ENCODE measurements at places on chromosomes 3 and 15. TPM values are rescaled to one million over a fixed set of nuclear protein-coding genes. Genes with fewer than 3 reads are reported as not detected.

- DNase-seq: no peak
These were observed 122.6 kb downstream of the FBN1 start for GRCh38 chr15:48522911-48523310.

- peak; percentile 8 for DNase-seq
These were observed 226.7 kb downstream of the SNRPN start for GRCh38 chr15:25181293-25182097.

TMC3 gene
- total RNA-seq: not detected

- DNase-seq: no peak
These were observed 152.3 kb upstream of the ROPN1 start for GRCh38 chr3:124144035-124144814.

DNA sequence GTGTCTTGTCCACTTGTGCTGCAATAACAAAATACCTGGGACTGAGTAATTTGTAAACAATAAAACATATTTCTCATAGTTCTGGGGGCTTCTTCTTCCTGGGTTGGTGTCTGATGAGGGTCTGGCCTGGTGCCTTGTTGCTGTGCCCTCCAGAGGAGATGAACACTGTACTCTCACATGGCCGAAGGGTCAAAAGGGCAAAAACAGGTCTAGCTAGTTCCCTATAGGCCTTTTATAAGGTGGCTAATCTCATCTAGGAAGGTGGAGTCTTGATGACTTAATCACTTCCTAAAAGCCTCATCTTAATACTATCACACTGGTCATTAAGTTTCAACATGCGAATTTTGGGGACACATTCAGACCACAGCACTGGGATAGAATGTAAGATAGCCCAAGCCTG lies 228.4 kb downstream of the TLE3 start:
- no peak for DNase-seq

DNA sequence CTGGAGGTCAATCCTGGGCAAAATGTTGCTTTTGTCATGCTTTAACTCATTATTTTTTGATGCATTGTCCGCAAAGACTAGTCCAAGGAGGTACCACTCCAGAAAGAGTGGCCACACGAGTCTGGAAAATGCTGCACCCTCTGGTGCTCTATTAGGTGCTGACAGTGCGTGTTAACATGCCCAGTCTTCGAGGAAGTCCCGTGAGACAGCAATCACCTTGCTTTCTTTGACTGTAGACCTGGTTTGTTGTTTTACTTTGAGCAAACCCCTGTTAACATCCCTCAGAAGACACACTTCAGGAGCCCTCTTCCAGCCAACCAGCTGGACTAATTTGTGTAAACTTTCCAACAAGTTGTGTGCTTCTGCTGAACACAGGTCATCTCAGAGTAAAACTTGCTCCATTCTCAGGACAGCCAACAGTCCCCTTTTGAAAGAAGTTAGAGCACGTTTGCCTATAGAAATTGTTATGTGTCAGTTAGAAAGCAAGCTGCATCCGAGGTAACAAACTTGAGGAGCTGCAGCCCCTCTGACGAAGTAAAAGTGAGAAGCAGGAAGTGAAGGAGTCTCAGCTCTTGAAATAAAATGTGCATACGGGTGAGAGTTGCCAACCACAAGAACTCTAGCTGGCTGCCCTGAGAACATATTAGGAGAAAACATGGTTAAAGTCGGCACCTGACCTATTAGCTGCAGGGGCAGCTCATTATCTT lies 205.0 kb downstream of the LPP start:
- DNase-seq: no peak

DNA sequence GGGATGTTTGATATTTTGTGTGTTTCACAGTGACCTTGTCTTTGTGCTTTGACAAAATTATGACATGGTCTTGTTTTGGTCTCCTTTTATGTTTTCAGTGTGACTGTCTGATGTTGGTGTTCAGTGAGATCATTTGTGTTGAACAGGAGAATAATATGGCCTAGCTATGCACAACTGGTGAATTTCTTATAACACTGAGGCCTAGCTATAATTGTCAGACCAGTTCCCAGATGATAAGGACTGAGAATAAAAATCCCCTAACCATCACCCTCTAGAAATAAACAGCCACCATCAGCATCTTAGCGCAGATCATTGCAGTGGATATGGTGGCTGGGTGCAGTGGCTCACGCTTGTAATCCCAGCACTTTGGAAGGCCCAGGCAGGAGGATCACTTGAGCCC lies 66.8 kb upstream of the LIMD1 start:
- no peak for DNase-seq

PSMD2 gene
- 123 TPM for total RNA-seq

DNA sequence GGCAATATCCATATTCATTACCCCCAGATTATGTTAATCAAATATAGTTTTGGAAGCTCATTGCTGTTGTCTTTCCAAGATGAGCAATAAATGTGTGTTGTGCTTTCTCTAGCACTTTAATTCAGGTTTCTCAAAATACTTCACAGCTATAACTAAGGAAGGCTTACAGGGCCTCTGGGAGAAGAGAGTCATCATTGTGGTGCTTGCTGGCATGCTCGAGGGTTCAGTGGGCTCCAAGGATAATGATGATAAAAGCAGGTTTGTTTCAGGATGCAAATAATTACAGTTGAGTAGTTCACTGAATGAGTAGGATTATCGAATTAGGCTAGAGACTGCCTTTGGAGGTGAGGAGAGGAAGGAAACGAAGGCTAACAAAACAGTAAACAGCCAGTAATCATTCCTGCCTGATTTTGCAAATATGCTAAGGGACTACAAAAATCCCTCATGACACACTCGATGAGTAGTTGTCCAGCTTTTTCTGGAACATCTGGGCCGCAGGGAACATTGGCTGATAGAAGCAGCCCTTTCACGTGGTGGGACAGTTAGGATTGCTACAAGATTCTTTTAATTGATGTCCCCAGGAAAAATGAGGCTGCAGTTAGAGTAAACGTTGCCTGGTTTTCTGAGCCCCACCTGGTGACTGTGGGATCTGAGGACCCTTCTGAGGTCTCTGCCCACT lies 54.1 kb downstream of the SLC7A14 start:
- peak; percentile 21 for DNase-seq

DNA sequence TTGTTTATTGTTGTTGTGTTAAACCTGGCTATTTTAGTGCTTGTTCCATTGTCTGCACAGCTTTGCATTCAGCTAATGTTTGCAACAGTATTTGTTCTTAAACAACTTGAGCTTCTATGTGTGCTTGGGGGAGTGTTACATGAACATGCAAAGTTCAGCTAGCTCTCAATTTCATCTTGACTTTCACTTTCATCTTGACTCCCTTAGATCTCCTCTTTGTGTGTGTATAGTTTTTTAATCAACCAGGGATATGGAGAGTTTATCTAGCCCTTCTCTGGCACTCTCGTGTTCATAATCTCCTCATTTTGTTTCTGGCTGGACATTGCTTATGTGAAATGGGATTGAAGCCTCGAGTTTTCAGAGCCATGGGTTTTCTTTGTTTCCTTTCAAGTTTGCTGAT lies 212.4 kb upstream of the ZBTB20 start:
- DNase-seq: no peak

GRCh38 chr3:159928071-159928491 lies 60.6 kb upstream of the IL12A start:
- no peak for DNase-seq

ADPRH gene
- total RNA-seq: 2.6 TPM

- no peak for DNase-seq
These were observed 403.0 kb upstream of the RBMS3 start for GRCh38 chr3:28877912-28878311.

DNA sequence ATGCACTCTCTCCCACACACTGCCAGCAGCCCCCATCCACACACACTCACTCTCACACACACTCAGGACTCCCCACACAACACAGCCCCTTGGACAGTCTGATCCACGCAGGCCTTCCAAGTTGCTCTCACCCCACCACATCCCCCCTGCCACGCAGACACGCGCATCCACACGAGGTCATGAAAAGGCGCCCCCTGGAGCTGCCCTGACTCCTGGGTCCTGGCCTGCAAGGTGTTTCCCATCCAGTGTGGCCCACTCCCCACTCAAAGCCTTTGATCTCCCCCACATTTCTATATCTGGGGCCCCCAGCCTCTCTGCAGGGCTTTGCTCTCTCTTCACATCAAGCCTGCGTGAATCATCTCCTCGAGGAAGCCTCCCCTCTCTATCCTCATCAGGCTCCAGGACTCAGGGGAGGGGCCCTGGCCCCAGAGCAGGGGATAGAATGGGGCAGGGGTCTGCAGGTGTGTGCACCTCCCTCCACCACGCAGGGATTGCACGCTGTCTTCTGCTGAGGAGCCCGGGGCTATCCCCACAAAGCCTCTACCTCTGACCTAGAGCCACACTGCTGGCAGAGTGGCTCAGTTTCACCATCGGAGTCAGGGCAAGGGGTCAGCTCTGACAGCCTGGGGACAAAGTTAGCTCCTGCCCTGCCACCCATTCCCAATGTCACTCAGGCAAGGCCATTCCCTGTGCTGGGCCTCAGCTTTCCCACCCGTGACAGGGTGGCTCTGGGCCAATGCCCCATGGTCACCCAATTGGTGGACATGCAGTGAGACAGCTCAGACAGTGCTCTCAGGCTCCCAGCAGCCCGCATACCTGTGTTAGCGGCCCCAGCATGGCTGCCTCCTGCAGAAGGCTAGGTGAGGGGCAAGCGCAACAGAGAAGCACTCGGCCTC lies 6.4 kb downstream of the MYL3 start:
- DNase-seq: peak; percentile 8
